ENCODE measurements at places on chromosomes 5 and 9. TPM values are rescaled to one million over a fixed set of nuclear protein-coding genes. Genes with fewer than 3 reads are reported as not detected.

DNA sequence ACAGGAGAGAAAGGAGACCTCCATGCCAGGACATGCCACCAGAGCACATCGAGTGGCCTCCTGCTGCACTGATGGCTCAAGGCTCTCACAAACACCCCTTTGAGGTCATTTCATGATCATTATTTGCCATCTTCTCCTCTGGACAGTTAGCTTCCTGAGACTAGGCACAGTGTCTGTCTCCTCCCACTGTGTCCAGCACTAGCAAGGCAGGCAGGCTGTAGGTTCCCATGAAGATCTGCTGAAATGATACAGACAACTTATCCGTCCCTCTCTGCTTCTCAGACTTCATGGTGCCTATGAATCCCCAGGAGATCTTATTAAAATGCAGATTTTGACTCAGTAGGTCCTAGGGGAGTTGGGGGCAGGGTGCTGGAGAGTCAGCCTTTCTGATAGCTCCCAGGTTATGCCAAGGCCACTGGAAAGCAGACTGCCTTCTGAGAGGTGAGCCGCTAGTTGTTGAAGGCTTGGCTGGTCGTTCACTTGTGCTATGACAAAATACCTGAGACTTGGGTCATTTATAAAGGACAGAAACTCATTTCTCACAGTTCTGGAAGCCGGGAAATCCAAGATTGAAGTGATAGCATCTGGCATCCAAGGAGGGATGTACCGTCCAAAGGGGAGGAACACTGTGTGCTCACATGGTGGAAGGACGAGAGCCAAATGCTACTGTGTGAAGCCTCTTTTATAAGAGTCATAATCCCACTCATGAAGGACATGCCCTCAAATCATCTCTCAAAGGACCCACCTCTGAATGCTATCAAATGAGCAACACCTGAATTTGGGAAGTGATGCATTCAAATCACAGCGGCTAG lies 183.4 kb downstream of the SPOCK1 start:
- no peak for DNase-seq
- no peak overlapping the region for H3K4me3 ChIP-seq
- no peak overlapping the region for H3K27ac ChIP-seq
- no peaks in the 10 kb centered on the region for H3K36me3 ChIP-seq
- no peaks in the 10 kb centered on the region for H3K4me1 ChIP-seq

The CDKN2B-AS1 gene
- total RNA-seq, result 0.18 TPM

The RGS14 gene
- total RNA-seq, result 16.2 TPM

The CEP78 gene
- 18.8 TPM for total RNA-seq

GRCh38 chr5:170752257-170753215 lies 31.0 kb upstream of the GABRP start:
- peak; percentile 22 for DNase-seq
- no peaks in the 10 kb centered on the region for H3K36me3 ChIP-seq
- H3K4me1 ChIP-seq, result peaks cover 19% of the 10 kb centered on the region
- H3K27me3 ChIP-seq, result peaks cover 9% of the 10 kb centered on the region
- no peak overlapping the region for H3K4me3 ChIP-seq
- no peak overlapping the region for H3K27ac ChIP-seq

The PCDHAC2 gene
- total RNA-seq, result 1.9 TPM

- no peak overlapping the region for H3K4me3 ChIP-seq
- H3K36me3 ChIP-seq, result no peaks in the 10 kb centered on the region
- peak; percentile 9 for DNase-seq
- H3K27ac ChIP-seq, result no peak overlapping the region
- H3K27me3 ChIP-seq, result no peaks in the 10 kb centered on the region
These were observed 257.7 kb downstream of the GABRG2 start for GRCh38 chr5:162325143-162325727.

All from muscle of leg (tissue), 16 donors.